ENCODE measurements at places on chromosomes 7 and 10.

GRCh38 chr10:48496831-48497779 lies 107.8 kb downstream of the ARHGAP22 start:
- peak; percentile 57 for DNase-seq

DNA sequence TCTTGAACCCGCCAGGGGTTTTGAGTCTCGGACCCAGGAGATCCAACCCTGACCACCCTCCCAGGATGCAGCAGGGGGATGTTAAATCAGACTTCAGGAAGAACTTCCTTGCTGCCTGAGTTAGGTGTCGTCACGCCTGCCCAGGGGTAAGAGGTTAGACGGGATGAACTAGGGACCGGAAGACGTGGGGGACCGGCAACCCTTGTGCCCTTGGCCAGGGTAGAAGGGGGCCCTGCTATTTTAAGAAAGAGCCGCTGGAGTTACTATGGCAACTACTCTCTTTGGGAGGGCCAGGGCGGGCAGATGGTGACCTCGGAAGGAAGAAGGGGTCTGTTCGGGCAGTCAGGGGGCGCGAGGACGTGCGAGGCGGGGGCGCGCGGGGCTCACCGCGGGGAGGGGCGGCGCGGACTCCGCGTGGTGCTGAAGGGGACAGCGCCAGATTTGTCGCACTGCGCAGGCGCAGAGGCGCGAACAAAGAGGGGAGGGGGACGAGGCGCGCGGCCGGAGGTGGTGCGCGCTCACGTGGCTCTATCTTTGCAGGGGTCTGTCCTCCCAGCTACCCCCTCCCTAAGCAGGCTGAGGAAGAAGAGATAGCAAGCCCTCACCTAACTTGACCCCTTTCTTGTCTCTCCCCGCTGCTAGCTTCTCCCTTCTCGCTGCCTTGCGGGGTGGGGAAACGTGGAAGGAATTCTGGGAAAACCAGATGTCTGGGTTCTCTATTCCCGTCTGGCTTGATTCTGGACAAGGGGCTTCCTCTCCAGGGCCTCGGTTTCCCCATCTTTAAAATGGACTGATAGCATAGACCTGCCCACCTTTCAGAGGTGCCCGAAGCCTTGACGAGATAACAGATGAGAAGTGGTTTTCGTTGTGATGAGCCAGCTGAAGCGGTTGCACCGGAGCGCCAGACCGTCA lies 940 bp upstream of the PSD start:
- DNase-seq, result no peak

DNA sequence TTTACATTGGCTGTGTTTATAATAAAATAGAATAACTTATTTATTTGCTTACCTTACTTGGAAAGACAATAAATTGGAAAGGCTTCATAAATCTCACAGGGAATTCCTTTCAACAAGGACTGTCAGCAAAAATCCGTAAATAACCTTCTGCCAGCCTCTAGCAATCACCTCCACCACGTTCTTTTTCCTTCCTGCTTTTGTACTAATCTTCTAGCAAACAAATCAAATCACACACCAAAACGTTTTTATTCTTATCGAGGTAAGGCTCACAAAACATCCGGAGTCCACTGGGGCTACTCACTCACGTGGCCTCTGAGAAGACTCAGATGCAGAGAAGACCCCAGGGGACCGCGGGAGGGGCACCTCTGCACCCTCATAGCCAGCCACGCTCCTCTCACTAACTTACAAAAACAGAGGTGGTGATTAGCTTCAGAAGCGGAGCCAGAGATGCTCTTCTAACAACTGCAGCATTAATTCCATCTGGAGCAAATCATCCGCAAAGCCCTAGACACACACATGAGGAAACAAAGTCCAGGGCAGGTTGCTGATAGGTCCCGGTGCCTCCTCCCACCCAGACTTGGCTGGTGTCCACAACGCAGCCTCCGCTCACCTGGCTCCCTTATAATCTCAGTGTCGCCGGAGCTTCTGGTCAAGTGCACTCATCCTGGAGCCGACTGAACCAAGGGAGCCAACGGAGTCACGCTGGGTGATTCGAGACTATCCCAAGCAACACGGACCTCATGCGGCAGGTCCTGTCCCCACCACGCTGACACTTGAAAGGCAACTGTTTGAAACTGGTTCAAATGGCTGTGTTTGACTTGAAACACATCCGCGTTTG lies 22.5 kb downstream of the CTBP2 start:
- no peak for DNase-seq

DNA sequence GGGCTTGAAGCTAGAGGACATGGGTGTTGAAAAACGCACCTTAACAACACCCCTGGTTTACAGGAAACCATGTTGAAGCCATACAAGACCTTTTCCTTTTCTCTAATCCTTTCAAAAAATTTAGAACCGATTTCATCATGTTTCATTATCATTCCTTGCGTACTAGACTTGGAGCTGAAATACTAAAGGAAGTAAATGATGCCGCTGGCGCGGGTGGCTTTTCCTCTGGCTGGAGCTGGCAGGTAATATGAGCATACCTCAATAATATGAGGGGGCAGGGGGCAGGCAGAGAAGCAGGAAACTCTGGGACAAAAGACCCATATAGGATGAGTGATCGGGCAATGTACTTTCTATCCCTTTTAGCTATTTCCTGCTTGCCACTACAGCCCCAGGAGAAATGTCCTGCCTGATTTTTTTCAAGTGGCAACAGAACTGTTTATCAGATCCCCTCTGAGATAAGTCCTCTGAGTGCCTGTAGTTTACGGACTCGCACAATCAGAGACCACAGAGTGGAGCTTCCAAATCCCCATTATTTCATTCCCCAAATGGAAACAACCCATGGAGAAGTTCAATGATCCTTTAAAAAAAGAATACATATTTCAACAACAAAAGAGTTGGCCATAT lies 450.1 kb downstream of the KCNMA1 start:
- DNase-seq, result no peak

DNA sequence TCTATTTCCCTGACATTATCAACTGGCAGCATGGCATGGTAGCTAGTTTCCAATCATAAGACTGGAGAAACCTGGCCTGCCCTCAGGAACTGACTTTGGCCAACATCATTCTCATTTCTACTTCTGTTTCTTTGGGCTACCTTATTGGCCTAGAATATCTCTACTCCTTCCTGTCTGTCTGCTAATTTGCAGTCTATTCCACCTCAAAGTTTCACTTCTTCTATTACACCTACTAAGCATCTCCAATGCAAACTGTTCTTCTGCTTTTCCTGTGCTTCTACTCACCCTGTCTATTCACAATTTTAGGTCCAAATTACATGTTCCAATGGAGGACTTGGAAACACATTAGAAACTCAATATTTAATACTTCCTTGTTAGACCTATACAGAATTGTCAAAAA lies 65.6 kb downstream of the ZNF503 start:
- no peak for DNase-seq

DNA sequence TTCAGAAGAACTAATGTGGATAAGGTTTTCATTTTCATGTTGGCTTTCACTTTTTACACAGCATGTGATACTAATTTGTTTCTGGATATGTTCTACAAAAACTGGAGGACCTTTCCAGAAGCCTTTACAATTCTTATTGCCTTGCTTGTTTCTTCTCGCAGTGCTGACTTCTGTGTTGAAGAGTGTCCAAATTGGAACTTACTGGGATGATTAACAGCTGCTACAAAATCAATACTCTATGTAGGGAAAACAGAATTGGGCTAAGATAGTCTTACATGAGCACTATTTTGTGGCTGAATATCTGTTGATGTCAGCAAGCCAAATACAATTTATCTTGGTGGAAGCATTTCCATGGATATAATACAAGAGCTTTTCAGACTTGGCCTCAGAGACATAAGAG lies 351.2 kb downstream of the DGKB start:
- DNase-seq, result no peak

GRCh38 chr10:60423920-60424319 lies 34.2 kb upstream of the ANK3 start:
- no peak for DNase-seq

DNA sequence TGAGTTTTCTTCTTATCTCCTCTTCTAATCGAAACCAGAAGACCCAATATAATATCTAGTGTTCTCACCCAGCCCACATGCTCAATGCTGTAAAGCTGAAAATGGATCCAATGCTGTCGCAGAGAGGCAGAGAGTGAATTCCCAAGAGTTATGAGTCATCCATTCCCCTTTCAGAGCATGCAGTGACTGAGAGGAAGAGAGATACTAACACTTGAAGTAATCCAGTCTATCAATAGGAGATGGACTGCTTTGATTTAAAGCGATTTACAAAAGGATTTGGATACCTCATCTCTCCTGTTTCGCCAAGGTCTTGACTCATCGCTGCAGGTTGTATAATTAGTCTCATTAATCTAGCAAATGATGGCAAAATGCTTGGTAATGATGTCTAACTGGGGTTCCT lies 41.5 kb upstream of the PRKCQ start:
- no peak for DNase-seq

DNA sequence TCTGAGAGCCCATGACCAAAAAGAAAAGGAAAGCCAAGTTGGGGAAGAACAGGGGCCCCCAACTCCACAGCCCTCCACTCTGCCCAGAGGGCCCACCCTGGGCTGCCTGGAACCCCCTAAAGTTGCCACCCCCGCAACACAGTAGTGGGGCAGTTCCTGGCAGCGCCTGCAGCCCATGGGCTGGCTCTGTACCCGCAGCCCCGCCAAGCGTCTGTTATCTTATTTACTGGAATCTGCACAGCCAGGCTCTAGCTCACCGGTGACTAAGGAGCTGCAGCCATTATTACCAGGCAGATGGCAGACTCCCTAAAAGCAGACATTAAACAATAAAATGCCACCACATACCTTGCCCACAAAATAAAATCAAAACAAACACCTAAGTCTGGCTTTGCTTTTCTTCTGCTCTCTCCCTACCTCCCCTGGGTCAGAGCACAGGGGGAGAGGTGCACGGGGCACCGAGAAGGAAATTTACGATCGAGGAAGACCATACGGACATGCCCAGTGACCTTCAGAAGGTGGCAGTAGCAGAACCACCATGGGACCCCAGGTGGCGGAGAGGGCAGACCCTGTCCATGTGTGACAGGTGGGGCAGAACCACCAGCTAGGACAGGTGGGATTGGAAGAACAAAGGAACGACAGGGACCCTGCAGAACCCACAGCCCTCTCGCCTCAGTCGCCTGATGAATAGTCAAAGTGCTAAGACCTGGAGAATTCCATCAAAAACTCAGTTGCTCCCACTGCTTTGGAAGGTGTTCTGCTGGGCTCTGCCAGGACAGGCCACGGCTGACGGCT lies 66.3 kb downstream of the PRKAG2 start:
- DNase-seq, result no peak

DNA sequence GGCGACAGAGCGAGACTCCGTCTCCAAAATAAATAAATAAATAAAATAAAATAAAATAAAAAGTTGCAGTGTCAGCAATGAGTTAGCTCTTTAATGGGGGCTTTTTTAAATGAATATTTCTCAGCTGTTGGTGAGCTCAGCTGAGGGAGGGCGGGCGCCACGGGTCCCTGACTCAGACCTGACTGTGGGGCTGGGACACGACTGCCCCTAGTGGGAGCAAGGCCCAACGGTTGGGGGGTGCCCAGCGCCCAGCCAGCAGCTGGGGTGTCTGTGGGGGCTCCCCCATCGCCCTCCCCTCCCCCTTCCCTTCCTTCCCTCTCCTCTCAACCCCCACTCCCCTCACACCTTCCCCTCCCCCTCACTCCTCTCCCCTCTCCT lies 46.6 kb downstream of the PWWP2B start:
- DNase-seq, result no peak

GRCh38 chr7:142108728-142109505 lies 2.6 kb upstream of the MGAM2 start:
- no peak for DNase-seq

GRCh38 chr10:122246830-122247520 lies 24.1 kb upstream of the BTBD16 start:
- DNase-seq, result no peak

GRCh38 chr7:156014808-156015207 lies 202.5 kb upstream of the SHH start:
- no peak for DNase-seq

GRCh38 chr7:100875356-100875751 lies 451 bp downstream of the SRRT start:
- no peak for DNase-seq

DNA sequence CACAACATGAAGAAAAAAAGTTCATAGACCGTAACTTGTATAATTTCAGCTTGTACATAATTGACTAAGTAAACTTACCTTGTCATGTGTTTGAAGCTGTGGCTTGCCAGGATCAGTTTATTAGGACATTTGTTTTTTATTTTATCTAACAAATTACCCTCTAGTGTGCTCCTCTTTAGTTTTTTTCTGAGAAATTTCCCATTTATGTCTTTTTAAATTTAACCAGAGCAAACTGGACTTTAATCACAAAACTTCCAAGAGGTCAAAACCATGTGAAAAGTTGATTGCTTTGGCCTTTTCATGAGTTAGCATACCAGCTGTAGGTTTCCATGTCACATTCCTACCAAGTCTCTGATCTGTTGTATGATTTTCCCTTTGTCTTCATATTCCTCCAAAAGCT lies 42.5 kb downstream of the ZRANB1 start:
- DNase-seq, result no peak

All from right atrium auricular region (tissue), 2 donors.